ENCODE measurements at places on chromosomes 16 and 17.

DNA sequence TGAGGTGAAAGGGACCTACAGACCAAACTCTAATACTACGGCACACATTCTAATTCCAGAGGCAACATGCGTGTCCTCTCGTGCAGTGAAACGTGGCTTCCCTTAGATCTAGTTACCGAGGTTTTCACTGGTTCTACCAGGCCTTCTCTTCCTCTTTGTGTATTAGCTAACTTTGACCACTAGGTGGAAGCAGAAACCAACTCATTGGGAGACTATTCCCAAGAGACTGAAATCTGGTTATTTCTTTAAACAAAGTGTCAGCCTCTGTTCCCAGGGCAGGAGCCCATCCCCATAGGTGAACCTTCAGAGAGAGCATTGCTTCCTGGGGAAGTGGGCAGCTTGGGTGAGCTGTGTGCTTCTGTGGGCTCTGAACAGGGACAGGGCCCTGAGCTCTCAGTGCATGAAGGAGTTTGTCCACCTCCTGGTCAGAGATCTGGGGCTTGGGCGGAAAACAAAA lies 19.7 kb upstream of the RCVRN start:
- DNase-seq, result no peak

DNA sequence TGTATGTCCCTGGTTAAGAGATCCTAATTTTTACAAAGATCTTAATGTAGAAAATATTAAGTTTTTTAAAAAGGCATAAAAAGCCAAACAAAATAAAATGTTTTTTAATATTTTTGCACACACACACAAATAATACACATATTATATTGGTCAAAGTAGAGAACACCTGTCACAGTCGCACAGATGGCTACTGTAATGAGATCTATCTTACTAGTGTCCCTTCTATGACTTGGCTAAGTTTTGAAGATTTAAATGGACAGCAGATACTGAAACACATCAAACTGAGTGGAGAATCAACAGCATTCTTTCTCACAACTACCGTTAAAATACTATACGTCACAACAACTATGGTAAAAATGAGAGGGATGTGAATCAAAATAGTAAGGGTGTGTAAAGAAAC lies 83.4 kb downstream of the HELZ start:
- no peak for DNase-seq

DNA sequence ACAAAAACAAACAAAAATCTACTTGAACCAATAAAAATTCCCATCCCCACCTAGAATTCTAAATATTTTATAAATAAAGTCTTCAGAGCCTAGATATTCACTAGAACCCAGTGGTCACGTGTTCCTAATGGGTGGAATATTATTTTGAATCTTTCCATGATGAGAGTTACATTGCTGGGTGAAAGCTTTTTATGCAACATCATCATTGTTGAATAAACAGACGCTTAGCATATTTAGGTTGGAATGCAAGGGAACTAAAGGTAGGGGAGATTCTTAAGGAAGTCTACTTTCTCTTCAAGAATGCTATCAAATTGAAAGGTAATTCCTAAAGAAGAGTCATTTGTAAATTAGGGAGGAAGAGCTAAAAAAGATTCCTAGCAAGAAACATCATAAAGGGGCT lies 723.1 kb downstream of the WWOX start:
- no peak for DNase-seq

GRCh38 chr16:52557236-52557635 lies 10.3 kb upstream of the TOX3 start:
- DNase-seq, result no peak

DNA sequence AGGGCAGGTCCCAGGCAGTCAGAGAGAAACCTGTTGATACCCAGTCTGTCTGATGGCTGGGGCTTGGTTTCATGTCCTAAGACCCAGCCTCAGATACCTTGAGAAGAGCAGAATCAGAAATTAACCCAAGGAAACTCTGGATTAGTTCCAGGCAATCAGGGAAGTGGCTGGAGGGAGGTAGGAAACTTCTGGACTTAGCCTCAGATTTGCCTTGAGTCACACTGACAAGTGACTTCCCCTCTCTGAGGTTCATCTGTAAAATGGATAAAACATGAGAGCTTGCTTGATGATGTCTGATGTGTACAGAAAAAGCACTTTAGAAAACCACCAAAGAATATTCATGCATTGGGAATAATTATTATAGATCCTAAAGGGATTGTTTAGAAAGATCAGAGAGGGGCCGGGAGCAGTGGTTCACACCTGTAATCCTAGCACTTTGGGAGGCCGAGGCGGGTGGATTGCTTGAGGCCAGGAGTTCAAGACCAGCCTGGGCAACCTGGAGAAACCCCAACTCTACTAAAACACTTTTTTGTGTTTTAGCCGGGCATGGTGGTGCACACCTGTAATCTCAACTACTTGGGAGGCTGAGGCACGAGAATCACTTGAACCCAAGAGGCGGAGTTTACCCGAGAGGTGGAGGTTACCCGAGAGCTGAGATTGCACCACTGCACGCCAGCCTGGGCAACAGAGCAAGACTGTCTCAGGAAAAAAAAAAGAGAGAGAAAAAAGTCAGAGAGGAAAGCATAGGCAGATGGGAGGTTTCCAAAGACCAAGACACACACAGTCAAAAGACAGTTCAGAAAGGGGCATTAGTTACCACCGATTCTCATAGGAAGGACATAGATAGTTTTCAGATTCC lies 3.8 kb downstream of the CIITA start:
- no peak for DNase-seq

- DNase-seq, result no peak
Measured at GRCh38 chr17:18111330-18111971, 2.9 kb downstream of the MYO15A start.

DNA sequence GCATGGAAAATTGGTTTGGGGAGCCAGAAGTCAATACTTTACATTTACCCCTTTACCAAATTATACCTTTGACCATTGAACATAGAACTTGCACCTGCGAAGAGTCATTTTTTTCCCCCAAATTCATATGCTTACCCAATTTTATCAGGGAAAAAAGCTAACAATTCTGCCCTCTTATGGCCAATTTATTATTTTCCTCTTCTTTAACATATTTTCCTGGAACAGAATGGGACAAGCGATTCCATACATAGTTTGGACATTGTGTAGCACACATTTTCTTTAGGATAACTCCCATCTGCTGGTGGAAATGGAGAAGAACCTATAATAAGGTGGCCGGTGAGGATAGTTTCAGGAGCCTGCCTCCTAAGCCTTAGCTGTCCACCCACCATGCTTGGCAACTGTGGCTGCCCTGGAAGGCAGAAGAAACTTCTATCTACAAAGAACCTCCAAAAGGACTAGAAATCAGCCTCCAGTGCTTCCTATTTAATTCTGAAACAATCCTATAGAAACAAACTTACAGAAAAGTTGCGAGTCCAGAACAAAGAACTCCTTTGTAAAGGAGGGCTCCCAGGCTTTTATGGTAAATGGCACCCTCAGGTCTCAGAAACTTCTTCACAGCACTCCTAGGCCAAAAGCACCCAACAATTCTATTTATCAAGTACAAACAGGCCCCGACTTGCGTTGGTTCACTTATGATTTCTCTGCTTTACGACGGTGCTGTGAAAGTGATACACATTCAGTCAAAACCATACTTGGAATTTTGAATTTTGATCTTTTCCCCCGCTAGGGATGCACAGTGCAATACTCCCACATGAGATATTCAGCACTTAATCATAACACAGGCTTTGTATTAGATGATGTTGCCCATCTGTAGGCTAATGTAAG lies 64.1 kb upstream of the CACNG4 start:
- DNase-seq, result no peak

GRCh38 chr17:39486242-39486641 lies 25.0 kb downstream of the CDK12 start:
- DNase-seq, result no peak

DNA sequence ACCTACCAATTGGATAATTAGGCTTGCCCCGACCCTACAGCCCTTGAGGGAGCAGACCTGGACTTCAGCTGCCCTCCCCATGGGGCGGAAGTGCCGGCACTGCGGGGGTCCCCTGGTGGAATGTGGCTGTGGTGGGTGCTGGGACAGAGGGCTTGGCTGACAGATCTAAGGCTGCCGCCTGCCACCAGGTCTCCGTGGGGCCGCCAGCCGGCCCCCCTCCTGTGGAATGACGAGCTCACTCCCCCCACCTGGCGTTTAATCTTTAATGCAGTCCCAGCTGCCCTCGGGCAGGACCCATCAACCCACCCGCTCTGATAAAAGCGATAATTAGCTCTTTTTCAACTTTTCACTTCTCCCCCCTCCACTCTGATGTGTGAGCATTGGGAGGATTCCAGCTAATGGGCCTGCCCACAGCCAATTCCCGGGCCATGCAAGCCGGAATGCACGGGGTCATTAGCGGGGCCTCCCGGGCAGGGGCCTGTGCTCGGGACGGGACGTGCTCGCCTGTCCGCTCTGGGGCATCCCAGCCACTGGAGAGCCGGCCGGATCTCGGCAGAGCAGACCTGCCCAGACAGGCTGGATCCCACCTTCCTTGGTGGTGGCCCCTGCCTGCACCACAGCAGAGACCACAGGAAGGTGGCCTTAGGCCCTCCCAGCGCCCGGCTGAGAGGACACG lies 28.3 kb upstream of the GOSR2 start:
- DNase-seq, result no peak

GRCh38 chr17:57259817-57260216 lies 3.5 kb downstream of the MSI2 start:
- no peak for DNase-seq

DNA sequence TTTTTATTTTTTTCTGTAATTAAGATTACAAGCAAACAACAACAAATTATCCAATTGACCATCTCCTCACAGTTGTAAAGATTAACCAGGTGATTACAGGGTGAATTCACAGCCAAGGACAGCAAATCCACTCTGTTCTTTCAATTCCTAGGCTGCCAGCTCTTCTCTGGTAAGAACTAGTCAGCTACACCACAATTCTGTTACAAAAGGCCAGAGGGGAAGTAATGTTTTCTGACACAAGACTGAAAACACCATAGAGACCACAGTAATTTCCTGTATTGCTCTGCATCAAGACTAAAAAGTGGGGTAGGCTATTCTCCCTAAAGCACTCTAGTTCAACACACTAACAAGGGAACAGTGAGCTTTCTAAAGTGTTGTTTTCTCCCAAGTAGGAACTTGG lies 10.6 kb downstream of the CA10 start:
- no peak for DNase-seq

DNA sequence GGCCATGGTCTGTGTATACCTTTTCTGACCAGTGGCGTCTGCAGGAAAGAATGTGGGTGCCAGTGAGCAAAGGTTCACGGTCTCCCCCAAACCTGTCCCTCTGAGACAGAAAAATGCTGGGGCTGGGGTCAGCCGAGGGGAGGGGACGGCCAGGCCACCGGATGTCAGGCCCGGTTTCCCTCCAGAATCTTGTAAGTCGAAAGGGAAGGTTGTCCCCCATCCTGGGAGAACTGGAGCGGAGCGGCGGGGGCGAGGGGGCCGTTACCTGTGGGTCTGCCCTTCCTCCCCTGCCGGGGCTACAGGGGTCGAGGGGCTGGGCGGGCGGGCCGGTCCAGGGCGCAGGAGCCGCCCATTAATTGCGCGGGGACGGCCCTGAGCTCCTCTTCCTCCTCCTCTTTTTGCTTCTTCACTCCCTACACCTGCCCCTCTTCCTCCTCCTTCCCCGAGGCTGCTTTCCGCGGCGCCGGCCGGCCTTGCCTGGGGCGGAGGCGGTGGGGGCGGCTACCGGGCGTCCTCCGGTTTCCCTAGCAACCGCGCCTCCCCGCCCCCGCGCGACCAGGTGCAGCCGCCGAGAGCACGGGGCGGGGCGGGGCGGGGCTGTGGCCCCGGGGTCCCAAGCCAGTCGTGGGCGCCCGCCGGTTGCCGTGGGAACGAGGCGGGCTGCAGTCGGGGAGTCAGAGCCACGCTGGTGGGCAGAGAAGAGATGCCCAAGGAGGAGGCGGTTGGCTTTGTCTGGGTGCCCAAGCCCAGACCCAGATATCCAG lies at the start of gene MARCHF10:
TSS of gene MARCHF10 (minus strand) at position 503 of the 764 bp plus-strand sequence. CDS start 6,579 bp downstream, outside the sequence.
- peak; percentile 83 for DNase-seq

DNA sequence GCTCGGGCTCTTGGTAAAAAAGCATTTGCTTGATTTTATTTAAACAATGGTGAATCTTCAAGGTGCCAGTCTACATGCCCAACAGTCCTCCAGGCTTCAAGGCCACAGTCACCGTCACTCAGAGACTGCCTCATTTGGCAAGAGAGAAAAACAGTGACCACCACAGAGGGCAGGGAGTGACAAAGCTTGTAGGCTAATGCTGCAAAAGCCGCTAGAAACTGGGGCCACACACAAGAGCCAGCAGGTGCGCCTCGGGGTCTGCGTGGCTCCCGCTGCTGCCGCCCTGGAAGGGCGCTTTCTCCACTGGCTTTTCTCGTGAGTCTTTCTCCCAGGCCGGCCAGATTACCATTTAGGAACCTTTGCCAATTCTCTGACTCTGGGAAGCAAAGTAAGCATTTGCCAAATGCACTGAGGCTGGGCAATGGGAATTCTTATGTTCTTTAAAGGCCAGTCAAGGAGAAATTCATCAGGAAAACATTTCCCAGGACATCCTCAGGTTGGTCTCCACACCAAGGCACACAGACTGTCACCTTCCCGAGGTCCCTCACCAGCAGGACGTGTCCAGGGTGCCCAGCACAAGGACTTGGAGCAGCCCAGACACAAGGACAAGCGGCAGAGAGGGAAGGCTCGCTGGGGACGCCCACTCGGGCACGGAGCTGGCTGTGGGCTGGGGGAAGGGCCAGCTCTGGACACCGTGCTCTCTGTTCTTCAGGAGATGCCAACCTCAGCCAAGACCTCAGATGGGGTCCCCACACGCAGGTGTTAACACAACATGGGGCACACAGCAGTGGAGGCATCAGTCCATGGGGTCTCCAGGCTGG lies 12.5 kb upstream of the C16orf95 start:
- DNase-seq, result no peak

DNA sequence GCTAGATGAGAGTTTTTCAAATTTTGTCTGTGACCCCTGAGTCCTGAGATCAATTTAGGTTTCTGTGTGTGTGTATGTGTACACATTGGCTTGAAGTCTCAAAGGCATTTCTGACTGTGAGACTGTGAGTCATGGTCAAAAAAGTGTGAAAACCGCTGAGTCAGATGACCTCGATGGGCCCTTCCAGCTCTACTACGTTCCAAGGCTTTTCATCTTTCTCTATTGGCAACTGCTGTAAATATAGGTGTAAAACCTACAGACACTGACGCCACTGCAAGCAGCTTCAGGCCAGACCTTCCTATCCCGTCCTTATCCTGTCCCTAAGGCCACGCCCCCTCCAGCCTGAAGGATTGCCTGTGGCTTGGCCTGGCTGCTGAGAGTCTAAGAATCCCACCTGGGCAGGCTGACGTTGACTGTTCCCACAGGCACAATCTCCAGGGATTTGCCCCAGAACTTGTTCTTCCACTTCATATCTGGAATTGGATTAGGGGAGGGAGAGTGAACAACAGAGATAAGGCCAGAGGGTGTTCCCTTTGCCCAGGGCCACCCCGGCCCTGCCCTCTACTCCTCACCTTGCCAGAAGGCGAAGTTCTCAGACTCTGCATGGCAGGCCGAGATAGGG lies 11.3 kb downstream of the OSBPL7 start:
- DNase-seq, result peak; percentile 25

- no peak for DNase-seq
Measured at GRCh38 chr16:57601801-57602478, 26.5 kb upstream of the ADGRG1 start.

GRCh38 chr16:58114827-58115825 lies 14.1 kb downstream of the CFAP20 start:
- no peak for DNase-seq

Data from NCI-H510A (cell line).